Fibroblast of villous mesenchyme (primary cell): ENCODE measurements at places on chromosomes 3 and 15. TPM values are rescaled to one million over a fixed set of nuclear protein-coding genes. Genes with fewer than 3 reads are reported as not detected.

The GRAMD2A gene
- under 0.01 and 0.43 TPM in 2 replicates for total RNA-seq

The HGD gene
- 0.32 and 0.43 TPM in 2 replicates for total RNA-seq

The NRG4 gene
- total RNA-seq = under 0.01 TPM in 2 replicates

The ACP3 gene
- 2.3 and 10.8 TPM in 2 replicates for total RNA-seq
